ENCODE measurements at places on chromosomes 11 and 22.

- no peak for DNase-seq
Observed at GRCh38 chr22:47605441-47605840, 843.0 kb downstream of the TBC1D22A start.

- no peak for DNase-seq
Observed at GRCh38 chr11:44968510-44968909, 17.8 kb upstream of the TP53I11 start.

DNA sequence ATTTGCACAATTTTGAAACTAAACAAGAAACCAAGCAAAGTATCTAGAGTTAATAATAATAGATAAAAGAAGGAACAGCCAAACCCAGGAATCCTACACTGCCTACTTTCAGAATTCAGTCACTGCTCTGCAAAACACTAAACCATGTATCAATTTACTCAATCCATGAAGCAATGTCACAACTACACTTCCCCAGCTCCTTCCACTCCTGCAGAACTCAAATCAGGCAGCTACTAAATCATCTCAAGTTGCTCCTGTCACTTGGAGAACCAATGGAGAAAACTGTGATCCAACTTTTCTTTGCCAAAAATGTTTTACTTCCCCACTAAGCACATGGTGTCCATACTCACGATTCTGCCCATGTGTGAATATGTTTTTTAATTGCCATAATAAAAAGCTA lies 24.9 kb upstream of the C11orf58 start:
- no peak for DNase-seq

DNA sequence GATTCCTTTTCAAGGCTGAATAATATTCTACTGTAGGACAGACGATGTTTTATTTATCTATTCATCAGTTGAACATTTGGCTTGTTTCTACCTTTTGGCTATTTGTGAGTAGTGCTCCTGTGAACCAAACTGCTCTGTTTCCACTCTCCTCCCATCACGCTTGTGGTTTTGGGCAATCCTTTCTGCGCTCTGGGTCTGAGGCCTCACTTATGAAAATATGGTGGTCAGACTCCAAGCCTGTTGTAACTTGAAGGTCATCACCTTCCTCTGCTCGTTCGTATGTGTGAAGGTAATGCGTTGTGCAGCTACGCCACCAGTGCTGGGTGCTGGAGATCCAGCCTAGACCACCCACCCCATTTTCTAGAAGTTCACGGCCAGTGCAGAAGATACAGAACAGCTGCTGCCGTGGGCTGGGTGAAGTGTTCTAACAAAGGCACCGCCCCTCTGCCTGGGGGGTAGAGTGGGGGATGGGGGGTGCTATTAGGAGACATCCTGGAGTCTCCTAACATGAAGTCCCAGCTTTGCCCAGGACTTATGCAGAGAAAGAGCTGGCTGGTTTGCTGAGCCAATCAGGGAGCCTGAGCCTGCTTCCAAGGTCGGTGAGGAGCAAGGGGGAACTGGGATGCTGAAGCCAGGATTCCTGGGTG lies 21.0 kb downstream of the PTPN5 start:
- no peak for DNase-seq

- DNase-seq, result no peak
Observed at GRCh38 chr22:36277482-36278291, 24.8 kb downstream of the APOL1 start.

GRCh38 chr11:128802358-128802981 lies 64.6 kb downstream of the KCNJ1 start:
- DNase-seq, result no peak

DNA sequence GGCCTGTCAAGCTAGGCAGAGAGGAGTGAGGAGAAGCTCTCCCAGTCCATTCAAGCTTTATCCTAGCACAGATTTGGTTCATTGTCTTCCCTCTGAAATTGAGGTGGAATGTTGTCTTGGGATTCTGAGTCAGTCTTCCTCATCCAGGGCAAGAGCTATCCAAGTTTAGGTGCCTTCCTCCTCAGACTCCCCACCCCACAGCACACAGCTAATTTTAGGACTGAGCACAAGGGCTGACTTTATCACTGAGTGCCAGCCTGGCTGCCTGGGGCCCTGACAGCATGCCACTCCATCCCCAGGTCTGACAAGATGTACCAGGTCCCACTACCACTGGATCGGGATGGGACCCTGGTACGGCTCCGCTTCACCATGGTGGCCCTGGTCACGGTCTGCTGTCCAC lies 2.6 kb downstream of the PGAP2 start:
- DNase-seq, result no peak

GRCh38 chr11:120911943-120912342 lies 112.0 kb upstream of the TBCEL start:
- no peak for DNase-seq

DNA sequence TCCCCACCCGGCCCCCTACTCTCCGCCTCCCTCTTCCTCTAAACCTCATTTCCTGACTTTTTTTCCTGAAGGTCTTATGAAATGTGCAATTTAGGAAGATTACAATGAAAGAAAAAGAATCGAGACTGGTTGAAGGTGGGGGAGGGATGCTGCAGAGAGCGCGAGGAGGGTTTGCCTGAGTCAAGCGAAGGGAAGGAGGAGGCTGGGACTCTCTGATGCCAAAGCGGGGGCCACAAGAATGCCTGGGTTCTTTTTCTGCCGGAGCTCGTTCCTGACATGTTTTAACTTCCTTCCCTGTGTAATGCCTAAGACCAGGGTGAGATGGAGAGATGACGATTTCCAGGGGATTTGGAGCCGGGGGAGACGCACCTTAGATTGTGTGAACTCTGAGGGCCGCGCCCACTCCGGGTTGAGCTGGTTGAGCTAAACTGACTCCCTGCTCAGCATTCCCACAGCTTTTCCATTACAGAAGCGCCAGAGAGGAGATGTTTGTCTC lies 270.5 kb upstream of the SORL1-AS1 start:
- no peak for DNase-seq

Measured in cortex of kidney (tissue), 1 donor.